ENCODE measurements at places on chromosomes 12 and 14.

- DNase-seq: no peak
Measured at GRCh38 chr12:94488463-94488862, 28.8 kb upstream of the CEP83 start.

DNA sequence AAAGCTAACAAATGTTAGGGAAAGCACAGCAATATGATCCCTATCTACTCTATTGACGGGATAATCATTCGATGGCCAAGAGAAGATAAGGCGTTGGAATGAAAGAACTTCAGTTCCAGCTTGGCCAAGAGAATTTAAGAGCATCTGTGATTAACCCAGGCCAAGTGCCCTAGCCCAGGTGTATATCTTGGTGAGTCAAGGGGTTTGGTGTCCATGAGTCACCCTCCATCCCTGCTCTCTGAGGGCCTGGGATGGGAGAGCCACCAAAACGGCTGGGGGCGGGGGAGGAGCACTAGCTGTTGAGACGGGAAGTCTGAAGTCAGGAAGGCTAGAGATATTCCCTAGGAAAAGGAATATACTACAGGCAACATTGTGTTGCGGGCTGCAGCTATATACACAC, 13.0 kb downstream of the TBPL2 start:
- DNase-seq: no peak

DNA sequence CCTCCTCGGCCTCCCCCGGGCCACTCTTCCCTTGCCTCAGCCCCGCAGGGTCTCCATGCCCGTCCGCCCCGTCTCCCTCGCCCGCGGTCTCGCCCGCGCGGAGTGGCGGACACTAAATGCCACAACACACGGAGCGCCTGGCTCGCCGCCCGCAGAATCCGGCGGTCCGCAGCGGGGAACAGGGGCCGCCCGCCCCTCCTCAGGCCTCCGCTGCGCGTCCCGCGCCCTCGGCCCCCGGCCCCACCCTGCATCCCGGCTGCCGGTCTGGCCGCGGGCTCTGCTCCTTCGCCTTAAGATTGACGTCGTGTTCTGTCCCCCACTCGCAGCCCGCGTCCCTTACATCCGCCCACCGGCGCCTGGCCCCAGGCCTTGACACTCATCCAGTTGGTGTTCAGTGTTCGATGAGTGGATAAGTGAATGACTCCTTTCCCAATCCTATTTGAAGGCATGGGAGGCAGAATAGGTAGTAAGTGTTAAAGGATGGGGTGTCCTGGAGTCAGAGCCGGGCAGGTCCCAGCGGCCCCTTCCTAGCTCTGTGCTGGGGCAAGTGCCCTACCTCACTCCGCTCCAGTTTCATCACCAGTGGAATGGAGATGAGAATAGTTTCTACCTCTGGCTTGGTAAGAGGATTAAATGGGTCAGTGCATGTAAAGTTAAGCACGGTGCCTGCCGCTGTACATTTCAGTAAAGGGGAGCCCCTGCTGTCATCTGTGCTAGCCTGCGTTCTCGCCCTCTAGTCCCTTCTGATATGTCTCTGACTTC, 622 bp downstream of the TECPR2 start:
- DNase-seq: peak; percentile 7

GRCh38 chr14:102594514-102595175, 2.2 kb downstream of the RCOR1 start:
- peak; percentile 48 for DNase-seq

DNA sequence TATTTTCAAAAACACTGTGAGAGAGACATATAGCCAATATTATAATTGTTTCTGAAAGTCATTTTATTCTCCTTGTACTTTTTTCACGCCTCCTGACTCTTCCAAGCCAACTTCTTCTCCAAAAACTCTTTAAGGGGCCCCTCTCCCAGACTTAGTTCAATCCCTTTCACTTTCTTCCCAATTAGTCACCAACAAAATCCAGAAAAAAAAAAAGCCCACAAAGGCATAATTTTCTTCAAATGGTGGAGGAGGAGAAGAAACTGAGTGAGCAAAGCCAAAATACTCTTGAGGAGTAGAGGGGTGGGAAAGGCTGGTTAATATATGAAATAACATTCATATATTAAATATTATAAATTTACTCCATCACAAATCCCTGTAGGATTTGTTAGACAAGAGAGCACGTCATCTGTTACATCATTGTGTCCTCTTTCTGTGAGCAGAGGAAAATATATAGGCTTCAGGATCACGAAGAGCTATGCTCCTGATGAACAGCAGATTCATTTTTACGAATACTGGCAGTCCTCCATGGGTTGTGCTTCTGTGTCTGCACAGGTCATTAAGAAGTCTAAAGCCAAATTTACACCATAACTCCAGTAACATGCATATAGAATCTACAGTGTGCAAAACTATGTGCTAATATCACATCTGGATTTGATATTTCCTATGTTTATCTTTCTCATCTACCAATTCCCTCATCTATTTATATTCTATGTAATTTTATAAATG, 25.9 kb upstream of the NID2 start:
- no peak for DNase-seq

DNA sequence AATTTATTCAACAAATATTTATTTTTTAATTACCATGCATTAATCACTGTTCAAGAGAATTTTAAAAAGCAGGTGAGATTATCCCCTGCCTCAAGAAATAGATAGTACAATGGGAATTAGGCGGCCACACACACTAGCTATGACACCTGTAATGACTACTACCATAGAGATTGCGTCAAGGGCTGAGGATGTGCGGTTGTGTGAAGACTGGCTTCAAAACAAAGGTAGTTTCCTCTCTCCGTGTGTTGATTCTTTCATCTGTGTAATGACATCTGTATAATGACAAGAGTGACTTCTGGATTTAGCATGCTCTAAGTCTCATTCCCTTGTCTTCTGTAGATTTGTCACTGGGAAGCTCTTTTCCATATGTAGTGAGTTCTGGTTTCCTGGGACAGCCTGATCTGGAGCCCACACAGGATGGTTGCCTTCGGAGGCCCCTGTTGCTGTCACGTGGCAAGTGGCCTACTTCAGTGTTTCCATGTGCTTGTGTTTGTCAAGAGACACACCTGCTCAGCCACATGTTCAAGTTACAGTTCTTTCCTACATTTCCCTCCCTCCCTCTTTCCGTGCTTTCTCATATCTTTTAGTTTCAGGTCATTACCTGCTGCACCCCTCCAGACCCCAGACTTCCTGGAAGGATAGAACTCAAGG, 64.3 kb downstream of the GALNT8 start:
- no peak for DNase-seq

- no peak for DNase-seq
Measured at GRCh38 chr14:37413504-37414003, 181.5 kb downstream of the FOXA1 start.

DNA sequence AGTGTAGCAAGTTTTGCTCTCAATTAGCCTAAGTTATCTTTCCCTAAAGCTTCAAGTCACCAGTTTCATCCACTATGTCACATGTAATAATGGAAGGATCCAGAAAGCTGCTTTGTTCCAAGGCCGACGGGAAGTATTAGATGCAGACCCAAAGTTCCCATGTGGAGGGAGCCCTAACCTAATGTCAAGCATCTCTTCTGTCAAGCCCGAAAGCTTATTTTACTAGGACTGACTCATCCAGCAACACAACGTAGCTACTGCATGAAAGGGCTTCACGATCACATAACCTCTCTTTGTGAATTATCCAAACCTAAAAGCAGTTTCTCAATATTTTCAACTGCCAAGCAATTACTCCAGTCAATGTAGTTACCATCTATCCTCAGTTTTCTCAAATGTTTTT, 133.4 kb downstream of the SLC6A15 start:
- DNase-seq: no peak

- no peak for DNase-seq
Measured at GRCh38 chr12:54975272-54975671, 9.3 kb downstream of the TESPA1 start.

GRCh38 chr12:3647504-3647903, 105.4 kb downstream of the CRACR2A start:
- no peak for DNase-seq

DNA sequence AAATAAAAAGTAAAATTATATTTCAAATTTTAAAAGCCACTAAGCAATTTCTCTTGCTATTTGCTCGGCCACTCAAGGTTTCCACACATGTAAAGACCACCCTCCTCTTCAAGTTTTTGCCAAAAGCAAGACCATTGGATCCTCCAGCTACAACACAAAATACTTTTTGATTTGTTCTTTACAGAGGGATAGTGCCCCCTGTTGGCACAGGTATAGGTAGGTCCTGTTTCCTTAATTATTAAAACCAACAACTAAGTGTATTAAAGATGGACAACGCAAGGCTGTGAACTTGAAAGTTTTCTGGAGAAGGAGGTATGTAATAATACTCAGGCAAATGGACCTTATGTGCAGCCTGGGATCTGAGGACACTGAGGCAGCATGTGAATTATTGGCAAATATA, 23.8 kb downstream of the ATP6V1D start:
- DNase-seq: no peak

DNA sequence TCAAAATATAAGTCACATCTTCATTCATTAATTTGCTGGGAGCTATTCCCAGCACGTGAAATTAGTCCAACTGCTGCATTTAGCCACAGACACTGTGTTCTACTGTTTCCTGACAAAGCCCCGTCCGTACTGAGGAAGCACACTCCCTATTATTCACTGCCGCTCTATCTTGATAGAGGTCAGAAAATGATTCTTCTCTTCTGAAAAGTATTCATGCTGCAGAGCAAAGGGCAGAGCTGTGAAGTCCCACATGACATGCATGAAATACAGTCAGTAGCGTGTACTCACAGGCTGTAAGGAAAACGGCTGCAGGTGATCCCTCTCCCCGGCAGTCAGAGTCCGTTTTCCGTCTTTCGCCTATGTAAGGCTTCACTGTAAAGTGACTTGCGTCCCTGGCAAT, 302.5 kb upstream of the FKBP4 start:
- DNase-seq: no peak

DNA sequence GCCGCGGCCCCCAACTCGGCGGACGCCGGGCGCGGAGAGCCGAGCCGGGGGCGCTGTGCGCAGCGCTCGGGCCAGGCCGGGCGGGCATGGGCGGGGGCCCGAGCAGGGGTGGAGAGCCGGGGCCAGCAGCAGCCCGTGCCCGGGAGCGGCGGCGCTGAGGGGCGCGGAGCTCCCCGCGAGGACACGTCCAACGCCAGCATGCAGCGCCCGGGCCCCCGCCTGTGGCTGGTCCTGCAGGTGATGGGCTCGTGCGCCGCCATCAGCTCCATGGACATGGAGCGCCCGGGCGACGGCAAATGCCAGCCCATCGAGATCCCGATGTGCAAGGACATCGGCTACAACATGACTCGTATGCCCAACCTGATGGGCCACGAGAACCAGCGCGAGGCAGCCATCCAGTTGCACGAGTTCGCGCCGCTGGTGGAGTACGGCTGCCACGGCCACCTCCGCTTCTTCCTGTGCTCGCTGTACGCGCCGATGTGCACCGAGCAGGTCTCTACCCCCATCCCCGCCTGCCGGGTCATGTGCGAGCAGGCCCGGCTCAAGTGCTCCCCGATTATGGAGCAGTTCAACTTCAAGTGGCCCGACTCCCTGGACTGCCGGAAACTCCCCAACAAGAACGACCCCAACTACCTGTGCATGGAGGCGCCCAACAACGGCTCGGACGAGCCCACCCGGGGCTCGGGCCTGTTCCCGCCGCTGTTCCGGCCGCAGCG, 639 bp downstream of the FZD10 start:
- DNase-seq: no peak

DNA sequence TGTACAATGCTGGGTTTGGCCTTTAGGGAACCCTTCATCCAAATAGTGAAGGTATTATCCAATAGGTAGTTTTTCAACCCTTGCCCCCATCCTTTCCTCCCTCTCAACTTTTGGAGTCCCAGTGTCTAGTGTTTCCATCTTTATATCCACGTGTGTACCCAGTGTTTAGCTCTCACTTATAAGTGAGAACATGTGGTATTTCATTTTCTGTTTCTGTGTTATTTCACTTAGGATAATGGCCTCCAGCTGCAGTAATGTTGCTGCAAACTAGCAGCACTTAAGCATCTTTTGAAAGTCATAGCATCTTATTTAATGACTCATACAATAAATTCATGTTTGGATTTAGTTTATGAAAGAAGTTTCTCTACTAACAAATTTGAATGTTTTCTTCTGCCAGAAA, 442.5 kb downstream of the NELL2 start:
- DNase-seq: no peak

GRCh38 chr12:11754256-11754655, 104.8 kb downstream of the ETV6 start:
- DNase-seq: no peak

DNA sequence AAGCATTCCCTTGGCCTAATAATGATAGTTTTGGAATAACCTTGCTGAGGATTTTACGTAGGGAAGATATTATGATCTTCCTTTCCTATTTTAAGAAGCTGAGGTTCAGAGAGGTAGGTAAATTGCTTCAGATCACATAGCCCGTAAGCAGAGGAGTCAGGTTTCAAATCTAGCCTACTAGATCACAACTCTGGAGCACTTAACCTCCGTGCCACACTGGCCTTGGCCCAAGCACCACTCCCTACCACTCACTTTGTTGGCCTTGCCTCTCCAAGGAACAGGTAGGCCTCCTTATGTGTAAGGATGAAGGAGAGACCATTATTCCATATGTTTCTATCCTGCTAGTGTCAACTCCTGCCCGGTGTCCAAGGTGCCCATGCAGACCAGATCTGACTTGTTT, 12.4 kb upstream of the ACOT1 start:
- DNase-seq: no peak

GRCh38 chr12:53954694-53955035, at the start of gene HOXC12:
Gene HOXC12 (plus strand): TSS chr12:53954903. CDS start chr12:53954930, 27 bp downstream.
- DNase-seq: no peak

- no peak for DNase-seq
Measured at GRCh38 chr12:53551889-53552291, 44.6 kb upstream of the NPFF start.

All from stimulated activated CD8-positive, alpha-beta memory T cell treated with anti-CD3 and anti-CD28 coated beads, Interleukin-4, amount 100 ng/mL, for 24 hours (primary cell).